ENCODE measurements at places on chromosomes 3 and 15. TPM values are rescaled to one million over a fixed set of nuclear protein-coding genes. Genes with fewer than 3 reads are reported as not detected.

Gene IGF2BP2
- total RNA-seq = 13.2 TPM

Gene PLA2G4D
- not detected for total RNA-seq

Gene MOBP
- total RNA-seq = not detected

Gene STRIT1
- total RNA-seq = not detected

Gene PEX5L
- total RNA-seq = not detected

Gene PSMD2
- total RNA-seq = 144 TPM

Gene SIDT1
- 37.5 TPM for total RNA-seq

Gene KIF7
- total RNA-seq = 4.7 TPM

Gene CHD2
- total RNA-seq = 500 TPM

Gene XCR1
- 0.20 TPM for total RNA-seq

Gene SAXO2
- total RNA-seq = 10.6 TPM

Gene HYAL1
- total RNA-seq = 31.5 TPM

Gene MINAR1
- 0.23 TPM for total RNA-seq

Gene MAGEF1
- 36.5 TPM for total RNA-seq

Gene NTRK3
- total RNA-seq = 11.5 TPM

Gene ZIC1
- total RNA-seq = not detected

Gene AADAC
- not detected for total RNA-seq

Gene DUOX1
- total RNA-seq = 1,314 TPM

Gene RLBP1
- not detected for total RNA-seq

Gene SLITRK3
- 0.17 TPM for total RNA-seq

Gene ZNF148
- total RNA-seq = 42.7 TPM

Gene TRIM42
- not detected for total RNA-seq

Gene ZNF774
- 4.4 TPM for total RNA-seq

Gene LARP6
- total RNA-seq = 4.7 TPM

Gene MCTP2
- total RNA-seq = 33.4 TPM

Gene MEX3B
- total RNA-seq = 1.1 TPM

Gene POLQ
- 0.46 TPM for total RNA-seq

Gene ADAMTS7
- total RNA-seq = 2.9 TPM

Gene POPDC2
- 2.1 TPM for total RNA-seq

Gene GNAT1
- total RNA-seq = 0.40 TPM

Gene TICRR
- 0.20 TPM for total RNA-seq

Gene TF
- total RNA-seq = 2.1 TPM

Gene TBC1D23
- 42.7 TPM for total RNA-seq

Gene CIB2
- 1.2 TPM for total RNA-seq

Gene ALPK3
- 12.0 TPM for total RNA-seq

Gene CDHR4
- total RNA-seq = 9.4 TPM

Gene CCR4
- not detected for total RNA-seq

Gene DISP2
- 0.11 TPM for total RNA-seq

Gene PROS1
- 32.5 TPM for total RNA-seq

Gene OCA2
- total RNA-seq = 4.0 TPM

Gene RHO
- not detected for total RNA-seq

Gene STRC
- not detected for total RNA-seq

Gene TMOD3
- total RNA-seq = 55.5 TPM

Gene SLC22A13
- 0.61 TPM for total RNA-seq

Gene ZNF80
- total RNA-seq = not detected

Gene SEC61A1
- total RNA-seq = 181 TPM

Gene PLSCR5
- not detected for total RNA-seq

Gene ROPN1B
- 0.76 TPM for total RNA-seq

Gene CLK3
- 289 TPM for total RNA-seq

Gene NBEAL2
- total RNA-seq = 326 TPM

Gene RTP2
- total RNA-seq = not detected

Gene GOLGA8G
- total RNA-seq = not detected

Gene NOX5
- total RNA-seq = 0.77 TPM
